ENCODE measurements at places on chromosomes 6 and 20.

- DNase-seq, result no peak
Measured at GRCh38 chr6:153425536-153425935, 294.5 kb upstream of the RGS17 start.

GRCh38 chr6:83192456-83192855 lies 609 bp downstream of the PGM3 start:
- peak; percentile 17 for DNase-seq

DNA sequence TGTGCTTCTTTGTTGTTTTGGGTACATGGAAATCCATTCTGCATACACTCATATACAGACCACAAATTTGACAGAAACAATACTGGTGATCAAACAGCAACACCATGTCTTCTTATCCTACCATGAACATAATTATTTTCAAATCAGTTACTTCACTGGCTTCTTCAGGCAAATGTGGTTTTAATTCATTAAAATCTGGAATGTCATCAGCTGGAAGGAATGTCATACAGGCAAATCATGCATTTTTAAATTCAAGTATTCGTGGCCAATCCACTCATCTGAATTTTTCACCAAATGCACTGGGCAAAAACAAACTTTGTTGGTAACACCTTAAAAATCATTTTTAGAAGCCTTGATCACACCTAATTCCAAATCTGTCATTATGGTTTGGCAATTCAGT lies 59.3 kb downstream of the KIF6 start:
- no peak for DNase-seq

DNA sequence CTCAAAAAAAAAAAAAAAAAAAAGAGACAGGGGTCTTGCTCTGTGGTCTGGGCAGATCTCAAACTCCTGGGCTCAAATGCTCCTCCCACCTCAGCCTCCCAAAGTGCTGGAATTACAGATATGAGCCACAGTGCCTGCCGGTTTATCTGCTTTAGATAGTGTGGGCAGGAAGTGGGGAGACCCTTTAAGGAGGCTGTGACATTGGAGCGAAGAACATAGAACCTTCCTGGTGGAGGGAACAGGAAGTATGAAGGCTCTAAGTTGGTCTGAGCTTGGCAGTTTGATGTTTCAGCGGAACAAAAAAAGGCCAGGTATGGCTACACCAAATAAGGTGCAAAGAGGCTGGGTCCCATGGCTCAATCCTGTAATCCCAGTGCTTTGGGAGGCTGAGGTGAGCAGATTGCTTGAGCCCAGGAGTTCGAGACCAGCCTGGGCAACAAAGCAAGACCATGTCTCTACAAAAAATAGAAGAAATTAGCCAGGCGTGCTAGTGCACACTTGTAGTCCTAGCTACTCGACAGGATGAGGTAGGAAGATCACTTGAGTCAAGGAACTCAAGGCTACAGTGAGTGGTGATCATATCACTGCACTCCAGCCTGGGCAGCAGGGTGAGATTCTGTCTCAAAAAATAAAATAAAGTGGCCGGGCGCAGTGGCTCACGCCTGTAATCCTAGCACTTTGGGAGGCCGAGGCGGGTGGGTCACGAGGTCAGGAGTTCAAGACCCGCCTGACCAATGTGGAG lies 8.7 kb upstream of the ZMYND8 start:
- DNase-seq, result no peak

DNA sequence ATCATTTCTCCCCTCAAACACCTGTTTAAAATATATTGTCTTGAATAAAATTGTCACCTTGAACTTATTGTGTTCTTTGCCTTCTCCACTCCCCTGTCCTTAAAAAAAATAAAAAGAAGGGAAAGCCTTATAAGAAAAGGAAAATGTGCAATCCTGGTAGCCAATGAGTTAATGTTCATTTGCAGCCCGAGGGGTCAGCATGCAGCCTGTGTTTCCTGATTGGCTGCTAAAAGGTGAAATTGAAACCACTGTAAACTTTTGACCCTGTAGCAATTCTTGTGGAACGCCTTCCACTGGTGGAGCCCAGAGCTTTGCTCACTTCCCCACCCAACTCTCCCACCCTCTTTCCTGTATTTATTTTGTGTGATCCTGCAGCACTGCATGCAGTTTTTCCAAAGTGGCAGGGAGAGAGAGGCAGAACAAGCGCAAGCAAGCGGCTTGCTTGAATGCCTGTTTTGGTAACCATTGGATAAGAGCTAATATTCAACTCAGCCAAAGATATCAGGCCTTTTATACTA lies 74.9 kb downstream of the NCOA3 start:
- peak; percentile 90 for DNase-seq

GRCh38 chr6:5425267-5425666 lies 164.0 kb downstream of the FARS2 start:
- DNase-seq, result no peak

DNA sequence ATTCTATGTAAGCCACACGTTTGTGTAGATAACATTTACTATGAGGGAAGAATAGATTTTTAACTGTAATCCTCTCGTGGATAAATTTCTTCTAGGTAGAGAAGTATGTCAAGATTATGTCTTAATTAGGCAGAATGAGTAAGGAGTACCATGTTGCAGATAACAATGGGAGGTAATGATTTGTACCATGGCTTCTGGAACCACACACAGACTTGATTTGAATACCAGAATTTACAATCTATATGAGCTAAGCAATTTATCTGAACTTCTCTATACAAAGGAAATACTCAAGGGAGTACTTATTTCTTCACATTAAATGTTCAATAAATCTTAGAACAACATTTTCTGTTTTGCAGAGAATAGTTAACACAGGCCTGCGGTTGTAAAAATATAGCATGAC lies 51.5 kb downstream of the RPS12 start:
- no peak for DNase-seq

DNA sequence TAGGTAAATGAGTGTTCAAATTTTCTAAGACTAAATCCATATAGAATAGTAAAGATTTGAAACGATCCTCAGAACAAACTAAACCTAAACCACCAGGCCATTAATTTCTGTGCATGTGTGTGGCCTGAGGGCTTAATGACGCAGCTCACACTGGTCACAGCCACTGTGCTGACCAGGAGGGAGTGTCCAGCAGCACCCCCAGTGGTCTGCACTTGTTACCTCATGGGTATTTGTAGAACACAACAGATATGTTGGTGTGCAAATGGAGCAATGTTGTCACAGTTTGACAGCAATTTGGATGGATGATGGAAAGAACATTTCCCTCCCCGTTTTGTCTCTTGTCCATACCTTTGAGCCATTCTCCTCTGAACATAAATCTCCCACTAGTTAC lies 122.4 kb upstream of the EXOC2 start:
- DNase-seq, result peak; percentile 41

GRCh38 chr6:63740709-63741108 lies 105.1 kb downstream of the PHF3 start:
- DNase-seq, result peak; percentile 79

DNA sequence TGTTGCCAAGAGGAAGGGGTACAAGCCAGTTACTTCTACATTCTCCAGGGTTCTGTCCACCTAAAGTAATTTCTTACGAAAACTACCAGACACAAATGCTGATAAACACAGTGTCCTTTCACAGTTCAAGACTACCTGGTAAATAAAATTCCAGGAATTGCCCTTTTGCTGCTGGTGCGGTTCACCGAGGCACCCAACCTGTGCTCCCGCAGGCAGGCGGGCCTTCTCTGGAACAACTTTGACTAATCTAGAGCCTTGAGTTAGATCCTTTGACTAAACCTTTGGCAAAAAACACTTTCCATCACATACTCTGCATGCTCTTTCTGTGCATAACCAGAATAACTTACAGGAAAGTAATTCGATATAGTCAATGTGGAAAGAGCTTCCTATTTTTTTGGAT lies 107.0 kb downstream of the HUS1B start:
- DNase-seq, result no peak

- DNase-seq, result no peak
Measured at GRCh38 chr6:170298688-170299087, 7.8 kb upstream of the DLL1 start.

DNA sequence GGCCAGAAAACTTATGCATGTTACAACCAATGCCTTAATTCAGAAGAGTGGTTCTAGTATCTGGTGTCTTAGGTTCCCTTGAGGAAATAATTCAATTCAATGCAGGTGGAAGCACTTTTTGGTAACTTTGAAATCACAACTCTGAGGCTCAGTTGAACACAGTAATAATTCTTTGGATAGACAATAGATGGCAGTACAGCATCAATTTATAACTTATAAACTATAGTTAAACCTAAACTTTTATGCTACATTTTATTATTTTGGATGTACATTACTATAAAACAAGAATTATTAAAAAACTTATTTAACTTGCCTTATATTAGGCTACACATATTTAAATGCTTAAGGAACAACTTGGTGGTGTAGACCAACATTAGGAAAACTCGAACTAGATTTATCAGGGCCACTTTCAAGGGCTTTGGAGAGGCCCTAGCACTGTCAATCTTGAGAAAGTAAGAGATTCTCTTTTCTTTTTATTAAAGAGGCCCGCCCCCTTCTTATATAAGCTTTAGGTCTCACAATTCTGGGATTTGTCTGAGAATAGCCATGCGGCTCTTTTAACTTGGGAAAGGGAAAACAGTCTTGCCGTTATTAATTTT lies 85.9 kb downstream of the CRYBG1 start:
- DNase-seq, result peak; percentile 20

DNA sequence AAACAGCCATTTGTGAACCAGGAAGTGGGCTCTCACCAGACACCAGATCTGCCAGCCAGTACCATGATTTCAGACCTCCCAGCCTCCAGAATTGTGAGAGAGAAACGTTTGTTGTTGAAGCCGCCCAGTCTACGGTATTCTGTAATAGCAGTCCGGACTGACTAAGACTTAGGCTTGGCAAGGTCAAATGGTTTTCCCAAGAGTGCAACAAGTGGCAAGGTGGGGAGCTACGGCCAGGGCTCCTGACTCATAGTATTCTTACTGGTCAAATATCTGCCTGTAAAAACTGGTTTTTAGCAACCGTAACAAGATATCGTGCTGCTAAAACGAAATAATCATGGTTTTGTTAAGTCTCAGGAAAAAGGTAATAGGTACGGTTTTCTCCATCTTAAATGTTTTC lies 37.8 kb downstream of the MCUR1 start:
- no peak for DNase-seq

GRCh38 chr6:52360601-52361413 lies 1.1 kb upstream of the PAQR8 start:
- no peak for DNase-seq

DNA sequence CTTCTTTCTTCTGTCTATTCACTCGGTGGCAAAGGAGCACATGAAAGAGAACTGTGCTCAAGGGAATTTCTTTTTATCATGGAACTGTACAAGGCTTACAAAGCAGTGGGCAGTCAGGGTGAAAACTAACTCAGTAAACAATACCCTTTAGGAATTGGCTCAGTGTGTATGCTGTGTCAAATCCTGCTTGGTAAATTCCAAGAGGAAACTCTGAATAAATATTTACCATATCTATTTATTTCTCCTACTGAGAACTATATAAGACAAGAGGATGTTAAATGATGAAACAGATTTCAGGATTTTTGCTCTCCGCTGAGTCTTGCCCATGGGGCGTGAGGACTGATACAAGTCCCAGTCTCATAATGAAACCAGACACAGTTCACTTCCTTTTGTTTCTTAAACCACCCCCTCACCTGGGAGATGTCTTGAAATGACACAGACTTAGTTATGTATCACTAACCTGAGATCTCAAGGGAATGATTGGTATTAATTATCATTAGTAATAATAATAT lies 188.8 kb downstream of the BACH2 start:
- DNase-seq, result no peak

DNA sequence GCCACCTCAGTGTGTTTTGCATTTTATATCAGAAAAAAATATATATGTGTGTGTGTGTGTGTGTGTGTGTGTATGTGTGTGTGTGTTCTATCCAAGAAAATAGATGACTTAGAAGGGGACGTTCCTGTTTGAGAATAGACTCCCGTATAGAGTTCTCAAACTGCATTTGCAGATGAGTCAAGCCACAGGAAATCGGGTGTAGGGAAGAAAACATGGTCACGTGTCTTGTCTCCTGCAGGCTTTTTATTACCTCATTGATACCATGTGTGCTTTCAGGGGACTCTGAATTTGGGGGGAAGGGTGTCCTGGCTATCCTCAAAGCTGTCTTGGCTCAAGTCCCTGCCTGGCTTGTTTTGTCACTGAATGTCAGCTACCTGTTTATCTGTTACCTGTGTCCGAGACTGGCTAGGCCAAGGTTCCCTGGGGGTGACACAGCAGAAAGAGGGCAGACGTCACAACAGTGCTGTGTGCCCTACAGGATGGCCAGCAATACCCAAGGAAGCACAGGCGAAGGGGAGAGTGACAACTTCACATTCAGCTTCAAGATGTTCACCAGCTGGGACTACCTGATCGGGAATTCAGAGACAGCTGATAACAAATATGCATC lies 55.7 kb upstream of the NOP56 start:
- DNase-seq, result no peak

DNA sequence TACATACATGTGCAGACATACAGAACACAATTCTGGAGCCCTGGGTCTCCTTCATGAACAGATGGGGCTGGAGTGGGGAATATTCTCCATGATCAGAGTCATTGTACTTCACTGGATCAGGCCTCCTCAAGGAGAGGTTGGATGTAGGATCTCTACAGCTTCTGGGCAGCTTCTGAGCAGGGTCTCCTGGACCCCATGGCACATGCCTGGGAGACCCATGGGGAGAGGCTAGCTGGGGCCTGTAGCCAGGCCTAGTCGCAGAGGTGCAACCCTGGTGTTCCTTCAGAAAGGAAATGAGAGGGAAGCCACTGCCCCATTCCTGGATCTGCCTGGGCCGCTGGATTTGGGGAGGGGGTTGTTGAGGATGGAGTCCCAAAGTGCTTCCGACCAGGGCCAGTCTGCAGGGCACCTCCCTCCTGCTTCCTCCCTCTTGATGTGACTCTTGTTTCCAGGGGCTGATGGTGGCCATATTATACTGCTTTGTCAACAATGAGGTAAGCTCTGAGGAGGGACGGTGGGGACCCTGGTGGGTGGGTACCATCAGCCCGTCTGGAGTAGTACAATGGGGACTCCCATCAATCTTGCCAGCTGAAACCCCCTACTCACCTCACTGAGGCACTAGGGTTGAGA lies 31.8 kb downstream of the GLP1R start:
- no peak for DNase-seq

- no peak for DNase-seq
Measured at GRCh38 chr6:122620428-122620827, 10.2 kb downstream of the PKIB start.

GRCh38 chr20:44642203-44643153 lies 9.0 kb downstream of the ADA start:
- DNase-seq, result peak; percentile 69

GRCh38 chr6:131000544-131000943 lies 62.5 kb downstream of the EPB41L2 start:
- DNase-seq, result no peak

GRCh38 chr6:95175927-95176675 lies 401.2 kb upstream of the MANEA start:
- no peak for DNase-seq

- DNase-seq, result no peak
Measured at GRCh38 chr6:81547149-81547548, 205.3 kb downstream of the TENT5A start.

- no peak for DNase-seq
Measured at GRCh38 chr6:43807228-43808061, 37.4 kb downstream of the VEGFA start.

- peak; percentile 87 for DNase-seq
Measured at GRCh38 chr20:51326201-51326819, 216.2 kb downstream of the NFATC2 start.
